ENCODE measurements at places on chromosomes 5 and 9.

DNA sequence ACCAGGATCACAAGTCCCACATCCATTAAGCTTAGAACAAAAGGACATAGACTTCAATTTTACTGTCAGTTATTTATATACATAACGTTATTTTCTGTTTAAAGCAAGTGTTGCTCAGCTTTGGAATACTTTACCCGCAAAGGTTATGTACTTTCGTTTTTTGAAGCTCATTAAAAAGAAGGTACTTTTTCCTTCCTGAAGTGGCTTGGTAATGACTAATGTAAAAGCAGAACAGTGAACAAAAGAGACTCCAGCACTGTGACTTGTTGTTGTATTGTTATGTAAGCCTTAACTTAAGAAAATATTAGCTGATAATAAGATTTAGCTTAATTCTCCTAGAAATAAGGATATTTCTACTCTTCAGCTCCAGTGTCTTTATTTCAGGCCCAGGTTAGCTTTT, 97.3 kb upstream of the SLCO6A1 start:
- DNase-seq: no peak

- DNase-seq: peak; percentile 84
Observed at GRCh38 chr5:134567641-134568336, 42.3 kb downstream of the JADE2 start.

GRCh38 chr9:96158909-96159575, 142.9 kb downstream of the HSD17B3 start:
- DNase-seq: no peak

DNA sequence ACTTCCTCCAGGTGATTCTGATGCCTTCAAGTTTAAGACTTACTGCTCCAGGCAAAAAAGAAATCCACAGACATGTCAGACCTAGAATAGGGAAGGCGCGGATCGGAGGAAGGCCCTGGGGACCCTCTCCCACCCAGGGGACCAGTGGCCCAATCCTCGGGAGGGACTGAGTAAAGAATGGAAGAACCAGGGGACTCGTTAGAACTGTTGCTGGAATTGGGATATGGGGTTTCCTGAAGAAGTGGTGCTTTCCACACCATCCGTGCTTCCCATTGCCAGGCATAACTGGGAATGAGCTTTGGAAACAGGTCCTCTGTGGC, 63.8 kb upstream of the SLC25A51 start:
- no peak for DNase-seq

DNA sequence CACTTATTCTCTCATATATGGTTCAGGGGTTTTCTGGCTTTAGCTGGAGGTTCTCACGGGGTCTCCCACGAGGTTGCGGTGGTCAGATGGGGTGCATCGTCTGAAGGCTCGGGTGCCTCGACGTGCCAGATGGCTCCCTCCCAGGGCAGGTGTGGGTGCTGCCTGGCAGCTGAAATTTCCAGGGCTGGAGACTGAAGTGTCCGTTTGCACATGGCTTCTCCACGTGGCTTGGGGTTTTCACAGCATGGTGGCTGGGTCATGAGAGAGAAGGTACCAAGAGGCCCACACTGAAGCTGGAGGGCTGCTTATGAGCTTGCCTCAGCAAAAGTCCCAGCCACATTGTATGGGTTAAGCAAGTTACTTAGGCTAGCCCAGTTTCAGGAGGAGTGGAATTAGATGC, 218.6 kb downstream of the AGTPBP1 start:
- no peak for DNase-seq

DNA sequence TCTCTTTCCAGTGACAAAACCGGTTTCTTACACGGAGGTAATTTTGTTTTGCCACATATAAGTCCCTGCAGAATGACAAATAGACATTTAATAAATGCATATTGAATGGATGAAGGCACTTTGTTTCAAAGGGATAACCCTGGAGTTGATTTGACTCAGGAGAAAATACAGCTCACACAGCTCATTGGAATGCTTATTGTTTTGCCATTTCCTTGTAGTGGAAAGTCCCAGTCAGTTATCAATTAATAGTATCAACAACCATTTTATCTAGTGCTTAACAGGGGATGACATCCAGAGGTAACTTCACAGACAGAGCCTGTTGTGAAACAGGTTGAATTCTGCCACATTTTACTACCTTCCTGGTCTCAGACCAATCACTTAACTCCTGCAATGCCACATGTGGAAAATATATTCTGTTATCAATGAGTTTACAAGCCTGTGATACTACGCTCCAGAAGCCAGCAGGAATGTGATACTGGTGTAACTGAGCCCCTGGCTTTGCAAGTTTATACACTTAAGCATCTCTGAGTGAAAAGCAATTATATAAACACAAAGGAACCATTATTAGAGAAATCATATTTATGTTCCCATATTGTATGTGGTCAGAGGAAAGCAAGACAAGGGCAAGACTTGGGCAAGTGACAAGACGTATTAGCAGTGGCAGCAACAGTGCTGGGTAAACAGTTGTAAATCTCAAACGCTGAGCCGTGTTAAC, 123.1 kb upstream of the ANKRD55 start:
- DNase-seq: peak; percentile 13

- DNase-seq: no peak
Observed at GRCh38 chr5:1239505-1240251, 14.5 kb downstream of the SLC6A18 start.

DNA sequence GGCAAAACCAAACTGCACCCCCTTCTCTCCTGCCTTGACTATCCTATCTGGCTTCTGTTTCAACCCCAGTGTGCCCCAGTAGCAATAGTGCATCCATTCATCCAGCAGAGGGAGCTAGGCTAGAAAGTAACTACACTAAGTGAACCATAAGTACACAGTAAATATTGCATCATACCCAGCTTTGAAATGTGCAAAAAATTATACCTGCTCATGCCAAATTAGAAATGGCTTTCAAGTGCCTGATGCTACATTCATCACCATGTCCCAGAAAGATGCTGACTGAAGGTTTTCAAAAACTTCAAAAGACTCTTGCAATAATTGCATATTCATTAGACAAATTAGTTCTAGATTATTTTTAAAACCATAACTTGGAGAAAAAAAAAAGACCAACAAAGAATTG, 153.5 kb downstream of the PRELID2 start:
- DNase-seq: peak; percentile 84

GRCh38 chr9:137353223-137354152, 51.4 kb upstream of the NRARP start:
- DNase-seq: no peak

DNA sequence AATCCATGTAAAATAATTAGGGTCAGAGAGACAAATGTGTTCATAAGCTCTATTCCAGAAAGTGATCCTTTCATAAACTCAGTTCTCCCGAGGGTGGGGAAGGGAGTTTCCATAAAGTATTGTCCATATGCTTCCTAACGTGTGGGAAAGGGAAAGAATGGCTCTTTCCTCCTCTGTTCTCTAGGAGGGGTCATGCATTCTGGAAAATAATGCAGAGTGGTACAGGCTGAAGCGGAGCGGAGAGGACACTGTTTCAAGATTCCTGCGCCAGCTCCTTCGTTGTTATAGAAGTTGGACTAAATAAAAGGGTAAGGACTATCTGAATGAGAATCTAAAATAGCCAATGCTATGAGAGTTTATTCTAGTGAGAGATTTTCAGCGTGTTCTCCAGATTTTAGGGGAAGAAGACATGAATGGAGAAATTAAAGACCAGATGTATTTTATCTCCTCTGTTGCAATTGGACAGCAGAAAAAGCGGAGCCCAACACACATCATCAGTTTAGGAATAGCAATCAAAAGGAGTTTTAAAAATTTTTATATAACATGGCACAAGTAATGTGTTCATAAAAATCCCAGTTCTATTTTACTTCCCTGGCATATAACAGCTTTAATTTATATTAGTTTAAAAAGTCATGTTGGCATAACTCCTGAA, 166.9 kb upstream of the MPDZ start:
- no peak for DNase-seq

- DNase-seq: no peak
Observed at GRCh38 chr5:137791799-137792198, 37.6 kb upstream of the HNRNPA0 start.

DNA sequence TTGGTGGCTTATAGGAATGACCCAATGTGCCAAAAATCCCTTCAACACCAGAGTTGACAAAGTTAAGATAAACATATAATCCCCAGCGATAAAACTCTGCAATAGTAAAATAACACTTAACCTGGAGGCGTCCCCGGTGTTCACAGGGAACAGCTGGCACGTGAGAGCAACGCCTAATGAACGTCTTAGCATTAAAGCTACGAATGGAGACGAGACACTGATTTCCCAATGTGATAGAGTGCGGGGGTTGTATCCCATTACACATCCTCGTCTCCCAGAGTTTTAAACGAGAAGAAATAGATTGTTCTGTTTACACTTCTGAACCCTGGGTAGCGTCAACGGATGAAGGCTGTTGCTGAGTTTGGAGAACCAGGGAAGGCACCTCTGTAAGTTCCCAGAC, 57.6 kb downstream of the PTCH1 start:
- DNase-seq: no peak

DNA sequence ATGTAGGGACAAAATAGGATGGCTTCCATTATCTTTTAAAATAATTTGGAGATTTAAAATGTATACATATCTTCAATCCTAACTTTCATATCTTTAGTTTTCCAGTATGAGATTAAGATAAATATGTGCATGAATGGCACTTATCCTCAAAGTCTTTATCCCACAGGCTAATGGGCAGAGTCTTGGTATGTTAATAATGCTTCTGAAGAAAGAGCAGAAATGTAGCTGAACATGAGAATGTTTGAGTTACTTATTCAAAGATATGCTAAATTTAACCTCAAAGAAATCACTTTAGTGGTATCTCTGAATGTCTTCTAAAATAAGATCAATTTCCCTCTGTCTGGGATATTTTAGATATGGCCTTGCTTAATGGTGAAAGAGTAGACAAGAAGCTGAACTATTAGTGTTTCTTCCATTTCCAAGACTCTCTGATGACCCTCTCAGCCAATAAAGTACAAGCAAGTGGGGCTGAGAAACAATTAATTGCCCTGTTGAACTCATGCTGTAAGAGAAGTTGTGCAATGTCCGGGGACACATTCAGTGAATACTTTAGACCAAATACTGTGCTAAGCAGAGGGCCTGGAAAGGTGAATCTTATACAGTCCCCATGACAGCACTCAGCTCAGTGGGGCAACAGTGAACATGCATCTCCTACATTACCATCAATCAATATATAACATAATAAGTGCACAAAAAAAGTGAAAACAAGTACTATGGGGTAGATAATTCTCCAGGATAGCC, 50.0 kb upstream of the ADAMTSL1 start:
- DNase-seq: peak; percentile 25

DNA sequence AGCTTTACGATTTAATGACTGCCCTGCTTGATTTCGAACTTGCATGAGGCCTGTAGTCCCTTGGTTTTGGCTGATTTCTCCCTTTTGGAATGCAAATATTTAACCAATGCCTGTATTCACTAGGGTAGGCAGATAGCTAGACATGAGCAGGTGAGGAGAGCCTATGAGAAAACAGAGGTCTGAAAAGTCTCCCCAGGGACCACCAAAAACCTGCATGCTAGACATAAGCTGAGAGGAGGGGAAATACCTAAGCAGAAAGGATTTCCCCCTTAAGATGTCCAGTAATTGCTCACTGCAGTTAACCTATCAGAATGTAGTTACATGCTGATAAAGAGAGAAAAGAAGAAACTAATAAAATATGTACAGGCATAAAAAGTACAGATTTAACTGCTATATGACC, 667.4 kb upstream of the SEMA6A start:
- no peak for DNase-seq

- DNase-seq: peak; percentile 97
Observed at GRCh38 chr5:132265336-132266030, 8.0 kb downstream of the PDLIM4 start.

DNA sequence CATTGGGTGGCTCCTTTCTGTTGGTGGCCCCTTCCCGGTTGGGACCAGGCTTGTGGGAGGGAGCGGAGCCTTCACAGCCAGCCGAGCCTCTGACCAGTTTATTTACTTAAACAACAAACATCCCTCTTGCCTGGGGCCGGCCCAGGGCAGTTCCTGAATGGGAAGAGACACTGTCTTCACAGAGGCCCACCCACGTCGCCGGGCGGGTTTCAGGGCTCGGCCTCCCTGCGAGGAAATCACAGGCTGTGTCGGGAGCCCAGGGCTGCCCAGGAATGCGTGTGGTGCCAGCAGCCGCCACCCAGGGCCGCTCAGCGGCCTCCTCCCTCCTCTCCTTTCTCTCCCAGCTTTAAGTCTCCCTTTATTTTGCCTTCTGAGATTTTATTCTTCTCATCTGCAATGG, 132.5 kb downstream of the HSD17B3 start:
- peak; percentile 18 for DNase-seq

- peak; percentile 96 for DNase-seq
Observed at GRCh38 chr5:35777358-35778087, 79.2 kb upstream of the IL7R start.

DNA sequence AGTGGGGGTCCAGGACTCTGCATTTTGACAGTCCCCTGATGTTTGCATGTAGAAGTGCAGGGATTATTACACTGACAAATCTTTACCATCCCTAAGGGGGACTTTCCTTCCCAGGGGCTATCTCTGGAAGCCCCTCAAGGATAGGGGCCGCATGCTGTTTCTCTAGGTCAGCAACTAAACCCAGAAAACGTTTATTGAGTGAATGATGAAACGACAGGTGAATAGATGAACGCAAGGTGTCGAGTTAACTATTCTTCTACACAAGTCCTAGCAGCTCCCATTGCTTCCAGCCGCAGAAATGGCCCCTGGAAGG, 281 bp upstream of the HSD17B4 start:
- DNase-seq: no peak

- DNase-seq: peak; percentile 98
Observed at GRCh38 chr9:111959468-111960359, 63.1 kb downstream of the UGCG start.

- DNase-seq: no peak
Observed at GRCh38 chr5:72301557-72301956, 18.5 kb downstream of the MRPS27 start.

GRCh38 chr9:126623667-126624478, 10.1 kb downstream of the LMX1B start:
- no peak for DNase-seq

DNA sequence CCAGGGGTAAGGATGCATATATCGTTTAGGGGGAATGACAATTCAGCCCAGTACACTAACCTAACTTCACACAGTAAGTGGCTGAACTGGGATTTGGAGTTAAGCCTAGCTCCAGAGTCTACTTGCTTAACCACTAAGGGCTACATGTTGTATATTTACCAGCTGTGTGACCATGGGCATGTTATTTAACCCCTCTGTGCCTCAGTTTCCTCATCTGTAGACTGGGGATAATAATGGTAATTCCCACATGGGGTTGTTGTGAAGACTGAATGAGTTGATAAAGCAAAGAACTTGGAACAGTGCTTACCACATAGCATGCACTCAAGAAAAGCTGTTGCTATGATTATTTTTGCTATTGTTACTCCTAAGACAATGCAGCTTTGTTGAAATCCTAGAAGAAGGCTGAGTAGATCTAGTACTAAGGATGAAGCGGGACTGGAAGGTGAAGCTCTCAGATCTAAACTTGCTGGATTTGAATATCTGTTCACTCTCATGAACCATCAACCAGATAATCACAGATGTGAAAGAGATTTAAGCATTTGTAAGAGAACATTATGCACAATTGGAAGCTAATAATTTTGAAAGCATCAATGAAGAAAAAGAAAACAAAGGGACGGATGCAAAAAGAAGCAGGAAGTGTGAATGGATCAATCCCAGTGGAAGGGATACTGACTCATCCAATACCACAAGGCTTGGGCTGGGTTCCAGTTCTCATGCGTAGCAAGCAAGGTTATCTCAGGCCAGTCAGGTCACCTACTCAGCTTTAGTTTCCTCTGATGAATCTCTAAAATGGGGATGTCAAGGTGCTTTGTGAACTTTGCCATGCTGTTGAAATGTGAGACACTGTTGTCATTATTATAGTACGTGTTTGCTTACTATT, 78.5 kb upstream of the TBC1D2 start:
- DNase-seq: peak; percentile 86

GRCh38 chr9:23824830-23825591, 1.0 kb downstream of the ELAVL2 start:
- peak; percentile 28 for DNase-seq

Measured in GM23248 (cell line).